ENCODE measurements at places on chromosomes 1 and 21. TPM values are rescaled to one million over a fixed set of nuclear protein-coding genes. Genes with fewer than 3 reads are reported as not detected.
A peak's percentile ranks its signal among the peaks of the same experiment; 100 is the strongest.

GRCh38 chr1:88300752-88301263 is 383.3 kb upstream of the PKN2 start:
- H3K27ac ChIP-seq, result no peak overlapping the region
- H3K27me3 ChIP-seq, result no peaks in the 10 kb centered on the region
- H3K4me1 ChIP-seq, result no peaks in the 10 kb centered on the region
- no peak overlapping the region for H3K4me3 ChIP-seq

DNA sequence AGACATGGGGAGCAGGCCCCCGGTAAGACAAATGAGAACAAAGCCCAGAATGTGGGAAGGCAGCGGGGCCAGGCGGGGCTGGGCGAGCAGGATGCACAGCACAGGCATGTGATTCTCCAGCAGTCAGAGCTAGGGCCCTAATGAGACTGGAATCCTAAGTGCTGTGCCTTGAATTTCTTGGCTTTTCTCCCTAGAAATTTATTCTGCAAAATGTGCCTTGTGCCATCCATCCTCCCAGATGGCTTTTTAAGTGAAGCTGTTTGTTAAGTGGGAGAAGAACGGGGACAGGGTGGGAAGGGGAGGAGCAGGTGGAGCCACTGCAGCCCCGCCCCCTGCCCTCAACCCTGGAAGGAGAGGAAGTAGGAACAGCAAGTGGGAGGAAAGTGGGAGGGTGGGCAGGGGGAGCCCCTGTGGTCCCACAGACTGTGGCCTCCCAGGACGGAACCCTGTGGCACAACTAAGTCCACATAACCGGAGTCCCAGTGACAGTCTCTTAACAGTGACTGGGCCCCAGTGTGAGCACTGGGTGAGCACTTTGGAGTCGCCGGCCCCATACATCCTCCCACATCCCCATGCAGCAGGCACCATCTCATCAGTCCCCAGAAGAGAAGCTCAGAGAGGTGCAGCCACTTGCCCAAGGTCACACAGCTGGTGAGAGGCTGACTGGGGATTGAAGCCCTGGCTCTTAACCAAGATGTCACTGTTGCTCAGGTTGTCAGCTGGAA is 216.9 kb downstream of the MATN1 start:
- H3K4me3 ChIP-seq, result no peak overlapping the region
- DNase-seq, result no peak
- H3K36me3 ChIP-seq, result no peaks in the 10 kb centered on the region
- H3K27ac ChIP-seq, result no peak overlapping the region
- no peaks in the 10 kb centered on the region for H3K4me1 ChIP-seq

GRCh38 chr21:44816761-44817505 is 929 bp downstream of the SUMO3 start:
- peak overlapping the region; percentile 49 for H3K27ac ChIP-seq
- no peak for DNase-seq
- H3K27me3 ChIP-seq, result no peaks in the 10 kb centered on the region
- H3K4me3 ChIP-seq, result peak overlapping the region; percentile 92

DNA sequence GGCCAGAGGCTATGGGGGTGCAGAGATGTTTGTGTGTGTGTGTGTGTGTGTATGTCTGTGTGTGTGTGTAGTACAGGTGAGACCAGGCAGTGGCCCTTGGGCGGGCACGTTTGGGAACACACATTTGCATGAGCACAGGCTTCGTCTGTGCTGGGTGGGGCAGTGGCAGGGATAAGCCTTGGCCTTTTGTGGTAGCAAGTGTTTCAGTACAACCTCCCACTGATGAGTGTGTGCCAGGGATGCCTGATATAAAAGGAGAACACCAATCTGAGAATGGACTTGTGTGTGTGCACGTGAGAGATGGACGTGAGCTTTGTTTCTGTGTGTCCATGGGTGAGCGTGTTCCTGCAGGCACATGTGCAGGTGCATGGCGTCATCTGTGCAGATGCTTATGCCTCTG is 3.0 kb downstream of the NTRK1 start:
- no peaks in the 10 kb centered on the region for H3K4me1 ChIP-seq
- no peak overlapping the region for H3K4me3 ChIP-seq
- no peak for DNase-seq
- H3K36me3 ChIP-seq, result no peaks in the 10 kb centered on the region
- H3K27ac ChIP-seq, result no peak overlapping the region

DNA sequence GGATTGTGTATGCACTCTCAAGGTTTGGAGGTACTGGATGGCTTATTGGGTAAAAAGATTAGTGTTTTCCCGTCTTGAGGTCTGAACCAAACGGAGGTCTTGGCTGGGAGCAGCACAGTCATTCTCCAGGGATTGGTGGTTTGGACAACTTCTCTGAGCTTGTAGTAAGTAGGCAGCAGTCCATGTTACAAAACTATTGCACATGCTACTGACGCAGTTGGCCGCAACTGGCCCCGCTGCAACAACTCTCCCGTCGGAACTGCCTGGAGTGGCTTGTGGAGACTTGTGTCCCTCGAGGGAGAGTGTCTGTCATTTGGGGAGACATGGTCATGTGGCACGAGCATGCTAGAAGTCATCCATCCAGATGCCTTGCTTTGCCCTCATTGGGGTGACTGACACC is 276.0 kb downstream of the TM2D1 start:
- DNase-seq, result peak; percentile 97
- H3K36me3 ChIP-seq, result no peaks in the 10 kb centered on the region
- H3K4me1 ChIP-seq, result peaks cover 93% of the 10 kb centered on the region
- H3K27me3 ChIP-seq, result no peaks in the 10 kb centered on the region

DNA sequence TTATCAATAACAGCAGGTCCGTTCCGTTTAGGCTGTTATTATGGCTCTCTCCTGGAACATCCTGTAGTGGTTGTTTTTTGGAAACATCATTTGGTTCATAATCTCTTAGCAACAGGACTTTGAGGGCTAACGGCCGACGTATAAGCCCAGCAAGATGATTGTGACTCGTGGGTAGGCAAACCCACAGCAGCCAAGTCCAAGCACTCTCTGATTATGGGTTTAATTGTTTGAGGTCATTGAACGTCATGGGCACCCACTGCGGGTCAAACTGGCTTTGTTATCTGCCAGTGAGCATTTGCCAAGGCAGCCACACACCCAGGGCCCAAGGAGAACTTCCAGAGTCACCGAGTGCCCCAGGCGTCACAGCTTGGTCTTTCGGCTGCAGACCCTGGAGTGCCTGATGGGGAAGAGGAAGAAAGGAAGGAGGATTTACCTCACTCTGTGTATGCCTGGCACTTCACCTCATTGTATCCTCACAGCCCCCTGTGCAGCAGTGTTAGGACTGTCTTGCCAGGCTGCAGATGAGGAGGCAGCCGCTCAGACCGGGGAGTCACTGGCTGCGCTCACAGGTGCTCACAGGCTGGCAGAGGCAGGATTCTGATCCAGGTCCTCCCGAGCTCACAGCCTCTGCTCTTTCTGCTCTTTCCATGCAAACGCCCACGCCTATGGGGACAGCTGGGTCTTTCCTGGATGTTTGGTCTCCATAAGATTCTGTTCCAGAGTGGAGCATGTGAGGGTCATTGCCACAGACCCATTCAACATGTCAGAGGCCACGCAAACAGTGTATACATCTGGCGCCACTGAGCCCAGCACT is 30.8 kb upstream of the EPS8L3 start:
- no peaks in the 10 kb centered on the region for H3K27me3 ChIP-seq
- H3K4me1 ChIP-seq, result peaks cover 61% of the 10 kb centered on the region
- no peaks in the 10 kb centered on the region for H3K36me3 ChIP-seq
- H3K4me3 ChIP-seq, result no peak overlapping the region
- peak overlapping the region; percentile 11 for H3K27ac ChIP-seq

GRCh38 chr1:248891758-248892157 is 14.3 kb upstream of the PGBD2 start:
- no peak overlapping the region for H3K27ac ChIP-seq
- no peak for DNase-seq
- H3K36me3 ChIP-seq, result no peaks in the 10 kb centered on the region
- no peak overlapping the region for H3K4me3 ChIP-seq

- H3K4me3 ChIP-seq, result no peak overlapping the region
- no peaks in the 10 kb centered on the region for H3K27me3 ChIP-seq
- H3K36me3 ChIP-seq, result no peaks in the 10 kb centered on the region
- no peak overlapping the region for H3K27ac ChIP-seq
- DNase-seq, result no peak
- H3K4me1 ChIP-seq, result no peaks in the 10 kb centered on the region
Observed at GRCh38 chr1:233520261-233521191, 93.4 kb upstream of the KCNK1 start.

DNA sequence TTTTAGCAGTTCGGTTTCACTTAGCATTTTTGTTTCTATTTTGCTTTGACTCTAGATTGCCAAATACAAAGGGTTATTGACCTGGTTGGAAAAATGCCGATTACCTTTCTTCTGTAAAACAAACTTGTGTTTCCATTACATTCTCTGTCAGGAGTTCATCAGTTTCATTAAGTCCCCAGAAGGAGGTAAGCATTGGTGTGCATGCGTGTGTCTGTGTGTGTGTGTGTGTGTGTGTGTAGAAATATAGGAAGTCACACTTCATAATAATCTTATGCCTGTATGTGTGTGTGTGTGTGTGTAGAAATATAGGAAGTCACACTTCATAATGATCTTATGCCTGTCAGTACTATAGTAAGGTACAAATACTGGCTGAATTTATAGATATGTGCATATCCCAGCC is 10.0 kb downstream of the RGSL1 start:
- no peak overlapping the region for H3K27ac ChIP-seq
- no peaks in the 10 kb centered on the region for H3K27me3 ChIP-seq
- no peaks in the 10 kb centered on the region for H3K36me3 ChIP-seq
- no peak for DNase-seq

DNA sequence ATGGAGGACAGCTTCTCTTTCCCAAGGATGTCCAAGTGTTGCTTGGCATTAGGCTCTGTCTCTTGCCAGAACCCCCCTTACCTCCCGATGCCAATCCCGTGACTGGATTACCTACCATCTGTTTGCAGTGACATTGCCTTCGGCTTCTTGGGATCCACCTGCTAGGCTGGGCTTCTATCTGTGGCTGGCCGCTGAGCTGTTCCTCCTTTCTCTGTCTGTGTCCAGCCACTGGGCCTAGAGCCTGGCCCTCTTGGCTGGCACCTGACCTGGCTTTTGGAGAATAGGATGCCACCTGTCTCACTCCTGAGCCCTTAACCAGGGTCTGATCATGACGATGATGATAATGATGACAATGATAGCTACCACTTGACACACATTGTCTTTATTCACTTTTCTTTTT is 41.6 kb upstream of the STUM start:
- no peaks in the 10 kb centered on the region for H3K36me3 ChIP-seq
- DNase-seq, result no peak
- no peaks in the 10 kb centered on the region for H3K4me1 ChIP-seq
- no peaks in the 10 kb centered on the region for H3K27me3 ChIP-seq
- no peak overlapping the region for H3K27ac ChIP-seq

- peak overlapping the region; percentile 34 for H3K4me3 ChIP-seq
- H3K27me3 ChIP-seq, result no peaks in the 10 kb centered on the region
- H3K27ac ChIP-seq, result no peak overlapping the region
- no peak for DNase-seq
- no peaks in the 10 kb centered on the region for H3K36me3 ChIP-seq
Observed at GRCh38 chr1:152515434-152515783, 1.1 kb downstream of the CRCT1 start.

DNA sequence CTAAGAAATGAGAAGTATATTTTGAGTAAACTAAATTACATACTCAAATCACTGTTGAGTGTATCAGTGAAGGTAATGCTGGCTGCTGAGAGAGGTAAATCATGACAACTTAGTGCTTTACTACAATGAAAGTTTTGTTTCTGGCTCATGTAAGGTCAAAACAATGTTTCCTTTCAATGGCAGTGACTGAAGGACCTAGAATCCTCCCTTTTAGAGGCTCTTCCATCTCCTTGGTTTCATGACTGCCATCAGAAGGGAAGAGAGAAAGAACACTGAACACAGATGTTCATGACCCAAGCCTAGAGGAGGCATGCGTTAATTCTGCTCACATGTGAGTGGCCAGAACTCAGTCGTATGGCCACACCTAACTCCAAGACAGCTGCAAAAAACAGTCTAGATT is 130.6 kb downstream of the AKT3 start:
- H3K4me3 ChIP-seq, result no peak overlapping the region
- no peaks in the 10 kb centered on the region for H3K27me3 ChIP-seq
- no peak overlapping the region for H3K27ac ChIP-seq
- no peak for DNase-seq
- no peaks in the 10 kb centered on the region for H3K36me3 ChIP-seq

DNA sequence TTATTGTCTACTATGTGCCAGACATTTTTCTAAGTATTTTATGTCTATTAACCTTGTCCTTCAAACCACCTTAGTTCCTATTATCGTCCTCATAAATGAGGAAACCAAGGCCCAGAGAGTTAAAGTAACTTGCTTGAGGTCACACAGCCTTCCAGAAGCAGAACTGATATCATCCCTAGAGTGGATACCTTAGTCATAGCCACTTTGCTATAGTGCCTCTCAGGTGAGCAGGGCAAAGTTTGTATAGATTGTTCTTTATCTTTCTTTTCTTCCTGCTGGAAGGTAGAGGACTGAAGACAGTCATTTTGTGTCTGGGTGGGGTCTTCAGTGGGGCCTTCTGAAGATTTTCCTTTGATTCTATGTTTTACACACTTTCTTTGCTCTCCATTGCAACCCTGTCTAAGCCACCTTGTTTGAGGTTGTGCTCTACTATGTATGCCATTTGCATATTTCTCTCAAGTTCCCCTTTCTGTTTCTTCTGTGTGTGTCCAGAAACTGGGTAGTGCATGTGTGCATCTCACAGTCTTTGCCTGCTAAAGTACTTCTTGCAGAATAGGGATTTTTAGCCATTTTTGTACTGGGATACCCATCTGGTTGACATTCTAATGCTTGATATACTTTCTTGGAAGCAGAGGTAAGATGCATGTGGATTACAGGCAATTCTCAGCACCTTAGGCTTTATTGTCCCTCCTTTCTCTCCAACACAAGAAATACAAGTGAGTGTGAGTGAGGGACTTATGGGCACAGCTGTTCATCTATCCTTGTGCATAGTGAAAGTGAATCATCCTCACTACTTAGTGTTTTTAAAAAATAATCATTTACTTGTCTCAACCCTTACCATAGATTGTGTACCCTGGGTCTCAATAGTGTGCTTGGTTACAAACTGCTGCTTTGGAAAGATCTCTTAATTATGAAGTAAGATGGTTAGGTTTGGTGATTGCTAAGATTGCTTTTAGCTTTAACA is 207.6 kb upstream of the HMCN1 start:
- H3K4me1 ChIP-seq, result no peaks in the 10 kb centered on the region
- H3K4me3 ChIP-seq, result no peak overlapping the region
- no peaks in the 10 kb centered on the region for H3K27me3 ChIP-seq
- H3K27ac ChIP-seq, result no peak overlapping the region
- no peak for DNase-seq

- peak; percentile 82 for DNase-seq
- H3K36me3 ChIP-seq, result no peaks in the 10 kb centered on the region
- H3K27me3 ChIP-seq, result no peaks in the 10 kb centered on the region
Observed at GRCh38 chr21:45975020-45975666, 6.4 kb upstream of the COL6A1 start.

ARTN gene
- total RNA-seq, result not detected

ADAMTS5 gene
- 6.1 TPM for total RNA-seq

HSF2BP gene
- total RNA-seq, result 0.67 TPM

SCCPDH gene
- 21.4 TPM for total RNA-seq

TSPEAR gene
- total RNA-seq, result not detected

MROH9 gene
- not detected for total RNA-seq

All from right atrium auricular region (tissue), 2 donors.